Stimulated activated CD4-positive, alpha-beta T cell treated with anti-CD3 and anti-CD28 coated beads, Interleukin-15, amount 100 ng/mL, for 1 hour (primary cell): ENCODE measurements at places on chromosomes 6 and 20.

DNA sequence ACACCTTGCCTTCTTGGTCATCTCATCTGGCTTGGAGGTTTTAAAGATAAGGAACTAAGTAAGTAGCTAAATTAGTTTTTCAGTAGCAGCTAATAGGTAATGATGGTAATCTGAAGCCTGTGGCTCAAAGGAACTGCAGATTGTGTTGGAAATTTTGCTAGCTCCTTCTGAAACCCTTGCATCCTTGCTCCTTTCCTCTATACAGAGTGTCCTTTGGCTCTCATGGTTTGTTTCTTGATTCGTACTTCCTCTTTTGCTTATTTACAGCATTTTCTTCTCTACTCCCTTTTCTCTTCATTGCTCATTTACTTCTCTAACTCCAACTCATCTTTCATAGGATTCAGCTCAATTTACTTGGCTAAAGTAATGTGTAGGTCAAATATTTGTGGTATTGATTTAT lies 19.0 kb downstream of the LRRC1 start:
- DNase-seq = no peak

DNA sequence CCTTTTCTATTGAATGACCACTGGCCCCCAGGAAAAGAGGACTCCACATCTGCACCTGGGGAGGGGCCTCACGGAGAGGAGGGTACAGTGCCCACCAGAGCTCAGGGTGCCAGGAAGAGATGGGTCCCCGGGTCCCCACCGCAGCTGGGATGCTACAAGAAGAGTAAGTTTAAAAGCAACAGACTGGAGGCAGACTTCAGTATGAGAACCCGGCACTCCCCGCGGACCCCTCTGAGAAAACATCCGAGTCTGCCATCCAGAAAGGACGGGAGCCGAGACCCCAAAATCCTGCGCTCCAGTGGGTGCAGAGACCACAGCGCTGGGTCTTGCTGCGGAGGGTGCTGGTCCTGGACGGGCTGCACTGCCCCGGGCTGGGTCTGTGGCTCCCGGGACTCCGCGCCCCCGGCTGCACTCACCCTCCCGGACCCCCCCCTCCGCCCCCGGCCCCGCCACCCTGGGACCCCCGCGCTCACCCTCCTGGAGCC lies 350 bp downstream of the HELZ2 start:
- no peak for DNase-seq

DNA sequence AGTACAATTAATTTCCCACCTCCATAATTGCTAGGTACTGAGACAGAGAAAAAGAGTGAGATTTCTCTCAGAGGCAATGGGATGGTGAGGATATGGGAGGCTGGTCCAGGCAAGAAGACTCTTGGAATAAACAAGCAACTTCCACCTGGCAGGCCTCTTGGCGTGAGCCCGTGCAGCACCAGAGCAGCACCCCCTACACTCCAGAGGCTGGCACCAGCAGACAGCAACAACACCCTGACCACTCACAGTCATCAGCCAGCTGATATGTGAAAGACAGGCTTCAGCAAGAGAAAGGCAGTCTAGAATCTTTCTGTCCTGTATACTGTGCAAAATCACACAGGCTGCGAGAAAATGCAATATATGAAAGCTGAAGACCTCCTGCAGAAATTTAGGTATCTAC lies 59.7 kb downstream of the KIF13A start:
- no peak for DNase-seq

GRCh38 chr6:32692019-32692418 lies 25.6 kb upstream of the HLA-DQB1 start:
- peak; percentile 19 for DNase-seq

- peak; percentile 10 for DNase-seq
Observed at GRCh38 chr6:147204060-147204785, at the start of gene STXBP5. Gene STXBP5 (plus strand): TSS chr6:147204417. CDS start chr6:147204533, 116 bp downstream.

DNA sequence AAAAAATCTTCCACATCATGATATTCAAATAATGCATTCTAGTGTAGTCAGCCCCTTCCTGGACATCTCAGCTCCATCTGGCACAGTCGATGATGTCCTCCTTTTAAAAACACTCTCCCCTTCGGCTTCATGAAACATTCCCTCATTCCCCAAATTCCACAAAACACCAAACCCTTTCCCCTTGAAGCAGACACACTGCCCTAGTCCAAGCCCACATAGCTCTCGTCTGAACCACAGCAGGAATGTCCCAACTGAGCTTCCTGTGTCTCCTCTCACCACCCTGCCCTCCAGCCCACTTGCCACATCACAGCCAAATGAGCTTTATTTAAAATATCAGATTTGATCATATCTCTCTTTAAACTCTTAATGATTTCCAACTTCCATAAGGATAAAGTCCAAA lies 106.4 kb upstream of the CARMIL1 start:
- no peak for DNase-seq

GRCh38 chr6:116136933-116137340 lies 11.0 kb upstream of the COL10A1 start:
- DNase-seq = no peak

DNA sequence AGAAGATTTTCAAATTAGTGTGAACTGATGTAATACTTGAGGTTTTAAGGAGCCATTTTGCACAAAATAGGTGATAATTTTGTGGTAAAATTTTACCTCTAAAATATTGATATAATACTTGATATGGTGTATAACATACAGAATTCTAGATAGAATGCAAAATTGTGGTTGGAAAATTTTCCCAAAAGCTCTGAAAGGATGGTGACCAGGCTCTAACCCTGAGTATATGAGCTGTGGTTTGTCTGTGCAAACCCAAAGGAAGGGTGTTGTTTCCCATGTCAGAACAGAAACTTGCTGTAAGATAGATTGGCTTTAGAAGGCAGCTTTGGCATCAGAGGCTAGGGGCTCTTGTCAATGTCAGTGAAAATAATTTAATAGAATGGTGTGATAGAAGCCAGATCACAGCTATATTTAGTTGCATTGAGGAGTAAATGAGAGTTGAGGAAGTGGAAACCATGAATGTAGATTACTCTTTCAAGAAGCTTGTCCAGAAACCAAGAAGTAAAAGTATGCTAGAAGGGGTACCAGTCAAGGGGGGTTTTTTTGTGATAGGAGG lies 257.7 kb downstream of the FARS2 start:
- DNase-seq = no peak

DNA sequence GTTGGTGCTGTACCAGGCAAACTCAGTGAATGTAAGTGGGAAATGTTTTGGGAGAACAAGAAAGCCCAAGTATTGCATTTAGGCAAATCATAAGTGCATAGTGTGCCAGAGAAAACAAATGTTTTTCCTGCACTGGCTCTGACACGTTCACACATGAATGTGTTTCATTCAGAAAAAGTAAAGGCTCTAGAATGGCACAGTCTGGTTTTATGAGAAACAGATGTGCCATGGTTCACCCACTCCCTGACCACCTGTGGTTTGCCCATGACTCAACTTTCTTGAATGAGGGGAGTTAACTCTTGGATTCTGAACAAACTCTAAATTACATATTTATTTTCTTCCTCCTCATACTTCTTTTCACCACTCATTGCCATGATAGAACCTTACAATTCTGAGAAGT lies 126.9 kb downstream of the KCNQ5 start:
- DNase-seq = no peak

- no peak for DNase-seq
Observed at GRCh38 chr6:5337573-5337972, 76.3 kb downstream of the FARS2 start.

GRCh38 chr20:8255945-8256632 lies 124.0 kb downstream of the PLCB1 start:
- no peak for DNase-seq

- no peak for DNase-seq
Observed at GRCh38 chr6:1228754-1229191, 83.1 kb upstream of the FOXQ1 start.

DNA sequence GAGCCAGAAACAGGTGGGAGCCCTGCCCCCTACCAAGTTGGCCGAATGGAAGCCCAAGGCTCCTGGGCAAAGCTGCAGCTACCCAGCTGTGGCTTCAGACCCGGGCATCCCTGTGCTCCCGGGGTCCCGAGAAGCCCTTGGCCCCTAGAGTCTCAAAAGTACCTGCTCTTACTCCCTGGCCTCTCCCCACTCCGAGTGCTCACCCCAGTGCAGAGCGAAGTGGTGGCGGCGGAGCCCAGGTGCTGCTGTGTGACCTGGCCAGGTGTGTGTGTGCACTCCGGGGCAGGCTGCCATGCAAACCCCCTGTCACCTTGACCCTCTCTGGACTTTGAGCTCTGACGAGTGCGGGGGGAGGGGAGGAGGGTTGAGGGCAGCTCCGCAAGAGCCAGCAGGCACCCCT lies 493.8 kb upstream of the MANEA start:
- no peak for DNase-seq

- DNase-seq = no peak
Observed at GRCh38 chr20:46242390-46242789, 65.9 kb downstream of the CDH22 start.

DNA sequence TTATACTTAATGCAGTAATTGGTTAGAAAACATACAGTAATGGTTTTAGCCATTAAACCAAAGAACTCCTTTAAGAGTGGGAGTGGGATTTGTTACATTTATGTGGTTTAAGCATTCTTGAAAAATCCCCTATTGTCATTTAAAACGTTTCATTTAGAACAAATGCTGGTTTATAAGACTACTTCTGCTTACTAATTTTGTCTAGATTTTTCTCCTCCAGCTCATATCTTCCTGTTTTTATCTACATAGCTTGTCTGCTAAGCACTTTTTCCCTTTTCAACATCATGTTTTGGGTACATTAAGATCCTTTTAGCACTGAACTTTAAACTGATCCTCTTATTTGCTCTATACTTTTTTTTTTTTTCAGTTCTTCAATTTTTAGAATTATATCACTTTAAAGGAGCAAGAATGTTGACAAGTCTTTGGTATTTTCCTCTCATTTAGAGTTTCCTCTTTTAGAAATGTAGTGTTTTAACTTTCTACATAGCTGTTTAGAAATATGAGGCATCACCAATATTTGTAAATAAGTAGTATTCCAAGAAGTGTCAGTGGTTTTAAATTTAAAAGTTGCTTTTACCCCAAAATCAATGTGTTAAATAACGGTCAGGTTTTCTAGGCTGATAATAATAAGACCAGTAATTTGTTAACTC lies 80.9 kb downstream of the SESN1 start:
- no peak for DNase-seq

DNA sequence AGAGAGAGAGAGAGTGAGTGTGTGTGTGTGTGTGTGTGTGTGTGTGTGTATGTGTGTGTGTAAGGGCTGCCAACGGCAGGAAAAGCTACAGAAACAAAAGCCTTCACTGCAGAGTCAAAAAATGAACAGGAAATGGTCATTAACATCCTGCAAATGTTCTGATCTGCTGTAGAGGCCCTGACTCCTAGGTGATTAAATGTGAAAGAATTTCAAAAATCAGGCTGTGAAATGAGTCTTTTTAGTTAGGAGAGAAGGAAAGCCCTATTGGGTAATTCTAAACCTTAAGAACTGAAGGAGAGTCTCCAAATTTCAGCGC lies 166.5 kb upstream of the MYLIP start:
- no peak for DNase-seq

GRCh38 chr6:53854843-53855567 lies 60.2 kb downstream of the LRRC1 start:
- no peak for DNase-seq

- no peak for DNase-seq
Observed at GRCh38 chr20:63497138-63497945, 1.5 kb downstream of the EEF1A2 start.

- no peak for DNase-seq
Observed at GRCh38 chr6:149864578-149865535, 698 bp upstream of the LRP11 start.

DNA sequence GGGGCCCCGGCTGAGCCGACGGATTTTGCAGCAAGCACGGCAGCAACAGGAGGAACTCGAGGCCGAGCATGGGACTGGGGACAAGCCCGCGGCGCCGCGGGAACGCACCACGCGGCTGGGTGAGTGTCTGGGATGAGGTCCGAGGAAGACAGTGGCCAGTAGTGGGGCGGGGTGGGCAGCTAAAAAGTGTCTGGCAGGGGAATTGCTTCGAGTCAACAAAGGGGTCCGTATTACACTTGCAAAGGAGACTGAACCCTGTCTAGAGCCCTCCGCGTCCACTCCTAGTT lies 356 bp downstream of the BYSL start:
- DNase-seq = no peak

GRCh38 chr20:23435626-23436539 lies 3.6 kb upstream of the CSTL1 start:
- no peak for DNase-seq
